Kasumi-1 (cell line): ENCODE measurements at places on chromosomes 13 and 19.

DNA sequence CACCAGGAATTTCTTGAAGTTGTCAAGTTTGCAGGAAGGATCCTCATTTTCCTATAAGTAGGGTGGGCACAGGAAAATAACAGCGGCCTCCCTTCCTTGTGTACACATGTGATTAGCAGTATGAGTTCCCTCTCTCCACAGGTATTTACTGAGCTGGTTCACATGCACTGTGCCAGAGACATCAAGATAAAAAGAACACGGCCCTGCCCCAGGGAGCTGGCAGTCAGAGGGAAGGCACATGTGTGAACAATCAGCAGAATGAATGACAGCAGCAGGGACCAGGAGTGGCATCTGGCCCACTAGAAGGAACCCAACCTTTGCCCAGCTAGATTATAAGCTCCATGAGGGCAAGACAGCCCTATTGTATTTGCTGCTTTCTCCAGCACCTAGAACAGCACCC lies 13.9 kb downstream of the DOCK9 start:
- DNase-seq, result no peak

DNA sequence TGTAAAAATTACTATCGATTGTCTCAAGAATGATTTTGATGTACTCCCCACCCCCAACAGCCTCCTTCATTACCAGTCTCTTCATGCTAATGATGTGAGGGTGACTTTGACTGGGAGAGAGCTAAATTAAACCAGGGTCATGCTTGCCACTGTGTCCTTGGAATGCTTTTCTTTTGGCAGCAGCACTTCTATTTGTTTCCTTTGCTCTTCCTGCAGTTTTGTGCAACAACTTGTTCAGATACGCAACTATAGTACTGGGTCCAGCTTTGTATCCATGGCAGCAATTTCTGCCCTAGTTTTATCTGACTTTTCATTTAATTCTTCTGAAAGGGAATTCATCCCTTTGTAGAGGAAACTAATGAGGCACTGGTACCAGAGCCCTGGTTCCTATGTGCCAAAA lies 2792.1 kb downstream of the PCDH9 start:
- no peak for DNase-seq

- DNase-seq, result no peak
Observed at GRCh38 chr13:67914535-67914934, 684.4 kb upstream of the PCDH9 start.

DNA sequence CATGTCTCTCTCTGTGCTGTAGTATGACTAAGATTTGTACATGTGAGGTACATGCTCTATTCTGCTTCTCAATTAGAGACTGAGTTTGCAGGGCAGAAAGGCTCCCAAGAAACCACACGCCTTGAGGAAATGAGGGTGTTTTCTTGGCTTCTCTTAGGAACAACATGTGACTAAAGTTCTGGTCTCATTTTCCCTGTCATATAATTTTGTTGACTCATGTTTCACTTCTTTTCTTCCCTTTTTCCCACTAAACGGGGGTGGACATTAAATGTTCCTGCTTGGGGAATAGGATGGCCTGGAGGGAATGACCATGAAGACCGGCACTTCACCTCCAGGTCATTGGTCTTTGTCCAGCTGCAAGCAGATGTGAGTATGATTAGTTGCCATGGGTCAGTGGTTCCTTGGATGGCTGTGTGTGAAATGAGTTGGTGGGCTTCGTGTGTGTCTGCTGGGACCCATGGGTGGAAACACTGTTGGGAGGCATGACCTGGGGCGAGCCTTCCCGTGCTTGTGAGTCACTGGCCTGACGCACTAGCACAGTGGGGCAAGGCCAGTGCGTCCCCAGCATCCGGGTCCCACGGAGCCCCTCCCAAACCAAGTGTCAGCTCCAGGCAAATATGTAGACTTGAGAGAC lies 56.6 kb downstream of the COL4A1 start:
- DNase-seq, result no peak

- DNase-seq, result peak; percentile 28
Observed at GRCh38 chr13:46575301-46575771, 22.4 kb downstream of the LRCH1 start.

- DNase-seq, result no peak
Observed at GRCh38 chr13:86383151-86383550, 583.9 kb upstream of the SLITRK6 start.

DNA sequence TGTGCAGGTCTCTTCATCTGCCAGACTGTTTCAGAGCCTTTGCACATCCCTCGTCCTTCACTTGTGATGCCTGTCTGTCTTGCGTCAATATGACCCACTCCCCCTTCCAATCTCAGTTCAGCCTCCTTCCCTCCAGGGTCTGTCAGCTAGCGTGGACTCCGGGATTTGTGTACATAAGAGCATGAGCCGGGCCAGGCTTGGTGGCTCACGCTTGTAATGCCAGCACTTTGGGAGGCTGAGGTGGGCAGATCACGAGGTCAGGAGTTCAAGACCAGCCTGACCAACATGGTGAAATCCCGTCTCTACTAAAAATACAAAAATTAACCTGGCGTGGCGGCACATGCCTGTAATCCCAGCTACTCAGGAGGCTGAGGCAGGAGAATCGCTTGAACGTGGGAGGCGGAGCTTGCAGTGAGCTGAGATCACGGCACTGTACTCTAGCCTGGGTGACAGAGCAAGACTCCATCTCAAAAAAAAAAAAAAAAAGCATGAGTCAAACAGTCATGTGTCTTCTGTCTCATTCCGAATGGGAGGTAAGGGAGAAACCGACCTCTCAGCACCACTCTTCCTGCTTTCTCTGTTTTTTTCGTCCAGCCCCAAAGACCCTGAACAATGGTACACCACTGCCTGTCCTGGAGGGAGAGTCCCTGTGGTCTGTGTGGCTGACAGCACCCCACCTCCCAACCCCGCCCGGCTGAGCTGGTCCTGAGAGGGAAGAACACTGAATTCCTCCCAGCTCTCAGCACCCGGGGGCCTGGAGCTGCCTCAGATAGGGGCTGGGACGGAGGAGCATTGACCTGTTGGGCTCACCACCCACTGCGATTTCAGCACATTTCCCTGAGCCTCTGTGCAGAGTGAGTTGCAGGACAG lies 2.4 kb upstream of the SIGLEC9 start:
- DNase-seq, result no peak

DNA sequence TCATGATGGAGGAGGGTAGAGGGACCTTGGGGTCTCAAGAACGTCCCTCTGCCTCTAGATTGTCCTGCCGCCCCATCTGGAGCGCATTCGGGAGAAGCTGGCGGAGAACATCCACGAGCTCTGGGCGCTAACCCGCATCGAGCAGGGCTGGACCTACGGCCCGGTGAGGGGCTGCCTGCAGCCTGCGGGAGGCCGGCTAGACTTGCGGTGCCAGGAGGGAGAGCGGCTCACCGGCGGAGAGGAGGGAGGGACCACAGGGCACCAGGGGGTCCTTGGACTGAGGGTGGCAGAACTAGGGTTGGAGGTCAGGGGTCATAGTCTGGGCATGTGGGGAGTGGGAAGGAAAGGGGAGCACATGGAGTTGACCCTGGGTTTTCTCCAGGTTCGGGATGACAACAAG lies 29.9 kb downstream of the RYR1 start:
- DNase-seq, result no peak

DNA sequence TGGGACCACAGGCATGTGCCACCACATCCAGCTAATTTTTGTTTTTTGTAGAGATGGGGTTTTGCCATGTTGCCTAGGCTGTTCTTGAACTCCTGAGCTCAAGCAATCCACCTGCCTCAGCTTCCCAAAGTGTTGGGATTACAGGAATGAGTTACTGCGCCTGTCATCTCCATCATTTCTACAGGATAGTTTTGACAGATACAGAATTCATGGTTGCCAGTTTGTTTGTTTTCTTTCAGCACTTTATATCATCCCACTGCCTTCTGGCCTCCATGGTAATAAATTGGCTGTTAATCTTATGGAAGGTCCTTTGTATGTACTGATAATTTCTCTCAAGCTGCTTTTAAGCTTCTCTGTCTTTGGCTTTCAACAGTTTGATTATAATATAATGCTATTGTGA lies 165.2 kb downstream of the RNF17 start:
- no peak for DNase-seq

GRCh38 chr19:37218592-37218935 lies 550 bp downstream of the ZNF383 start:
- DNase-seq, result no peak

- DNase-seq, result no peak
Observed at GRCh38 chr19:36008336-36008978, at the start of gene SYNE4. Gene SYNE4, minus strand, starts transcription at chr19:36008813. Its CDS starts 132 bp downstream, at chr19:36008681.

- DNase-seq, result no peak
Observed at GRCh38 chr19:14088634-14089411, 1.7 kb downstream of the SAMD1 start.

GRCh38 chr13:97752961-97753668 lies 200.4 kb upstream of the IPO5 start:
- DNase-seq, result no peak

DNA sequence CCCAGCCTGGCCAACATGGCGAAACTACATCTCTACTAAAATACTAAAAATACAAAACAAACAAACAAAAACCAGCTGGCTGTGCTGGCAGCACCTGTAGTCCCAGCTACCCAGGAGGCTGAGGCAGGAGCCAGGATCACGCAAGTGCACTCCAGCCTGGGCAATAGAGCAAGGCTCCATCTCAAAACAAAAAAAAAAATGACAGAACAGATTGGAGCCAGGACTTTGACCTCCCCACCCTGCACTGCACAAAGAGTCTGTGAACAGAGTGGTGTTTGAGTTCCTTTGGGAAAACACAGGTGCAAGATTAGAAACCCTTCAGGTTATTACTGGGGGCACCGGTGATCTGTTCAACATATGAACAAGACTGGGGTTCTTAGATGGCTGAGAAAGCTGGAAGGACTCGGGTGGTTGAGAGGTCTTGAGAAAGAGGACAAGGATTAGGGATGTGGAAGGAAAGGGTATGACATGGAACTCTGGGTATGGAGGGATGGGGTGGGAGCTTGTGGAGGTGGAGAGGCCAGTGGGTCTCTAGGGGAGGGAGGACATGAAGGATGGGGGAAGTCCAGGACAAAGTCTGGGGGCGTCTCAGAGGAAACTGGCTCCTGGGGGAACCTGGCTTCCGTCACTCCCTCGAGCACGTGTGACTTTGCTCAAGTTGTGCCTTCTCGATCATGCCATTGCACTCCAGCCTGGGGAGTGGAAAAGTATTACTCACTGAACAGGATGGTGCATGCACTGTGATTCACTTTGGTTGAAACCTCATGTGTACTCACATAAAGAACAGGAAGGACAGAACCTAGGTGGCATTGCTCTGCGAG lies 25.9 kb downstream of the RCN3 start:
- no peak for DNase-seq

GRCh38 chr13:26583662-26584061 lies 26.2 kb downstream of the WASF3 start:
- DNase-seq, result no peak

GRCh38 chr19:14310055-14310454 lies 71.2 kb upstream of the ADGRE5 start:
- no peak for DNase-seq

- DNase-seq, result no peak
Observed at GRCh38 chr19:28669804-28670203, 543.1 kb downstream of the UQCRFS1 start.

GRCh38 chr13:50678464-50679162 lies 164.9 kb downstream of the DLEU7 start:
- no peak for DNase-seq

GRCh38 chr19:47257411-47258169 lies 1.3 kb downstream of the CCDC9 start:
- DNase-seq, result no peak

GRCh38 chr13:76016799-76017400 lies 380.8 kb downstream of the LMO7 start:
- DNase-seq, result peak; percentile 64

GRCh38 chr13:48110132-48110868 lies 15.4 kb upstream of the MED4 start:
- no peak for DNase-seq

- DNase-seq, result no peak
Observed at GRCh38 chr19:2574971-2575630, 99.2 kb downstream of the GADD45B start.

GRCh38 chr19:56132316-56132822 lies 8.7 kb upstream of the ZNF444 start:
- no peak for DNase-seq

GRCh38 chr19:2827840-2828489 lies 8.3 kb downstream of the ZNF554 start:
- DNase-seq, result no peak

GRCh38 chr19:30745476-30745985 lies 373.3 kb downstream of the ZNF536 start:
- no peak for DNase-seq

- no peak for DNase-seq
Observed at GRCh38 chr19:35852029-35852780, at the start of gene NPHS1. Gene NPHS1, minus strand, starts transcription at chr19:35852504. Its CDS starts 667 bp downstream, at chr19:35851837.

GRCh38 chr19:30174791-30175190 lies 197.4 kb upstream of the ZNF536 start:
- no peak for DNase-seq

- DNase-seq, result no peak
Observed at GRCh38 chr13:22828081-22828480, 352.7 kb upstream of the SGCG start.

DNA sequence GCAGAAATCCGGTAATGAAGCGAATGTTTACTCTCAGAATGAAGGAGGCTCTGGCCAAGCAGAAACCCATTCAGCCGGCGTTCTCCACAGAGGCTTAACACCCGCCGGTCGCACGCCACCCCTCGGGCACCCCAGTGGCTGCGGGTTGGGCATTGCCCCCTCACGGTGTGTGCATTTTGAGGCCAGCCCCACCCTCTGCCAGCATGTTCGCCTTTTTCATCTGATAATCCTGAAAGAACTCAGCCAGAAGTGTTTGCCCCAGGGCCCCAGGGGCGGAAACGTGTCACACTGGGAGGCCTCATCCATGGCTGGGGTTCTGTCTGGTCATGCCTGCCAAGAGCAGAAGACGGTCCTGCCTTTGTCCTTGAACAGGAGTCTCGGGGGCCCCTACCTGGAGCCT lies 34.2 kb downstream of the COMP start:
- DNase-seq, result no peak

DNA sequence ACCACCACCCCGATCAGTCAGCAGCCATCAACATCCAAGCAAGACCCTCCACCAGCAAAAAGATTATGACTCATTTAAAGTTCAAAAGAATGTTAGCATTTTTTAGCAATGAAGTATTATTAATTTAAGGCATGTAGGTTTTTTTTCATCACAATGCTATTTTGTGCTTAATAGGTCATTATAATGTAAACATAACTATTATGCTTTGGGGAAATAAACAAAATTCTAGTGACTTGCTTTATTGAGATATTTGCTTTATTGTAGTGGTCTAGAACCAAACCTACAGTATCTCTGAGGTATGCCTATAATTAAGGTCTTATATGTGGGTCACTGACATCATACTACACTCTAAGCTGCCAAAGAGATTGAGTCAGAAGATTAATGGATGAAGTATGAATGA lies 20.0 kb downstream of the KLF12 start:
- DNase-seq, result no peak

DNA sequence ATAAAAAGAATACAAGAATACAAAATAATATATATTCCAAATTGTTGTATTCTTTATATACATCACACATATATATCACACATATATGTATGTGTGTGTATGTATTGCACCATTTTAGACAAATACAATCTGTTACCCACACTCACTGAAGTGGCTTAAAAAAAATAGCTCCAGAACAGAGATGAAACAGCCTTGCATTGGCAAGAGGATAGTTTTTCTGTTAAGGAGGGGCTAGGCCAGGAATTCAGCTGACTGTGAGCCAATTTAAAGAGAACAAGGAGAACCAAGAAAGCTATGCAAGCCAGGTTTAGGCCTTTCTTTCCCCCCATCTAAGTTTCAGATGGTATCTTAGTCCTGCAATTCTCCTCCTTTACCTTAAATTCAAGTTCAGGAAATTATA lies 257.5 kb downstream of the MZT1 start:
- no peak for DNase-seq

GRCh38 chr13:70619936-70620335 lies 511.7 kb upstream of the KLHL1 start:
- DNase-seq, result no peak
